ENCODE measurements at places on chromosomes 12 and 14.

DNA sequence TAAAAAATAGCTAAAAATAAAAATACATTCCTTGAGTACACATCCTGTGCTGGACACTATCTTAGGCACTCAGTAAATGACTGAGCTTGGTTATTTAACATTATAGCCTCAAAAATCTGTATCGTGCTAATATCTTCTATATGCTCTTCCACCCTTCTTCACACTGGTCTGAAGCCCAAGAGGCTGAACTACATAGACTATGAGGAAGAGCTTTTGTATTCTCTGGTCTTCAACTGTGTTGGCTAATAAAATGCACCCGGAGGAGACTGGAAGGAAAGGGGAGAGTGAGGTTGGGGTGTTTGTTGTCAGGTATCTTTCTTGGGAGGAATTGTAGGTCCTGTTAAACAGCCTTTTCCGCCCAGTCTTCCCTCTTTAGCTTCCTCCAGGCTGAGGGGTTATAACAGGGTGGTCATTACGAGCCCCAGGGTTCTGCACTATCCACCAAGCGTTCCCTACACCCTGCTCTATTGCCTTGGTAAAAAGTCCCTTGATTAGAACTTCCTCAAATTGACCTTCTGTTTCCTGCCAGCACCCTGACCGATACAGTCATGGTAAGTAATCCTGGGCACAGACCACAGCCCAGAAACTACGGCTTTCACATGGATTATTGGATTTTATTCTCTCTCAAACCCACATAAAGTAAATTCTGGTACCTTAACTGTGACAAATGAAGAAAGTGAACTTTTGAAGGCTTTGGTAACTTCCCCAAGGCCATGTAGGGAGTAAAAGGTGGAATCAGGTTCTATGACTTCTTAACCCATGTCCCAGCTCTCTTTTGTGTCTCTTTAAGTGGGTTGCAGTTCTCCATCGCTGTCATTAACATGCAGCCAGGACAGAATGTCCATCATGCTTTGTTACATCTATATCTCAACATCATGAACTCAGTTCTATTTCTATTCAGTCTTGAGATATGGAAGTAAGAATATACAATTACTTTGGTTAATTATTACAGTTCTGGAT, 71.3 kb downstream of the PTHLH start:
- no peak overlapping the region for H3K27ac ChIP-seq
- no peaks in the 10 kb centered on the region for H3K4me1 ChIP-seq
- no peaks in the 10 kb centered on the region for H3K36me3 ChIP-seq
- H3K27me3 ChIP-seq = no peaks in the 10 kb centered on the region

DNA sequence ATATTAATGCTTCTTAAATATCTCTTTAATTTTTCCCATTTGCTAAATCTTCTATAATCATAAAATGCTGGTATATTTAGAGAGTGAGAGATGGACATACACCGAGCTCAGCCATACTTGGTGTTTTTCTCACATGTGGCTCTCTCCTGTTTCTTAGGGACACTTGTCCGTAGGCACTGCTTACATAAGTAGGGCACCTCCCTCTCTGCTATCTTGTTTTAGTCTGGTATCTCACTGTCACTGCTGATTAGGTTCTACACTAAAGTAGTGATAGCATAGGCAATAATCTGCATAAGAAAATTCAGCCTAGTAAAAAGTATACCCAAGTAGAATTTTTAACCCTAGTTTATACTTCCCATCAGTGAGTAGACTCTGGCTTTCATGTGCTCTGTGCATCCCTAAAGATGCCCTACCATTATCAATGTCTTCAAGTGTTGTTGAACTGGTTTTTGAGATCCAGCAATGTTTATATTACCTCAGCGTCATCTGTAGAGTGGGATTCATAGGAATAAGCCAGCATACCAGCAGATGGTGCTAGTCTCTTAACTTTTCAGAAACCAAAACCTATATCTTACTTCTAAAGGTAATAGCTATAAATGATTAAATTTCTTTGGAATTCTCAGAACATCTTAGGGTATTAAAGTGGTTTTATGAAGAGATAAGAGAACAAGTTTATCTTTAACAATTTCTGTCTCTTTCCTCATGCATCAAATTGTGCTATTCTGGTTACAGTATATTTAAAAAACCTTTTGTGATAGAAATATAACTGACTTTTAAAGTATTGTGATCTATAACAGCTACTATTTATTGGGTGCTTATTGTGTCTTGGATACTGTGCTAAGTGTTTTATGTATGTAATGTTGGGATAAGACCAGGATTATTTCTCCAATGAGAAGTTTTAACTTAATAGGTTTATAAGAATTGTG, 32.9 kb downstream of the ARID2 start:
- no peak overlapping the region for H3K4me3 ChIP-seq
- peaks cover 16% of the 10 kb centered on the region for H3K4me1 ChIP-seq
- no peak for DNase-seq
- H3K27ac ChIP-seq = no peak overlapping the region

DNA sequence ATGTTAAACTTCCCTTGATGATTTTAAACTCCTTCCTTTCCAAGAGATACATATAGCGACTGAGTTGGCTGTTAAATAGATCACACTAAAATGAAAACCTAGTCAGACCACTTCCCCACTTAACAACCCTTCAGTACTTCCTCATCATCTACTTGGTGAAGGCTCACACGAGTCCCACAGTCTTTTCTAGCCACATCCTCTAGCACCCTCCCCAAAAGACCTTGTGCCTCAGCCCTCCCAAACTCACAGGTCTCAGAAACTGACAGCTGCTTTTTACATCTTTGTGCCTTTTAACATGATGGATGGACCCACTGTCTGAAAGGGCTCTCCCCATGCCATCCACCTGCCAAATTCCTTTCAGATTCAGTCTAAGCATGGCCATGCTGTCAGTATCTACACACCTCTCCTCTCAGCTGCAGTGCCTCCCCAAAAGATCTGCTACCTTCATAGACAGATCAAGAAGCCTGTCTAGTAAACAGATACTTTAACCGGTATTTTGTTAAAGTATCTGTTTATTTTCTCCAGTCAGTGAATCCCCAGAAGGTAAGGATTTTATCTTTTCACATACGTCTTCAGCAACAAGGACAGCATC, 65.1 kb upstream of the GPHB5 start:
- H3K27me3 ChIP-seq = no peaks in the 10 kb centered on the region
- H3K27ac ChIP-seq = no peak overlapping the region
- H3K4me3 ChIP-seq = no peak overlapping the region
- no peak for DNase-seq
- H3K4me1 ChIP-seq = no peaks in the 10 kb centered on the region
- peaks cover 8% of the 10 kb centered on the region for H3K36me3 ChIP-seq

GRCh38 chr14:24915958-24916595, 133.9 kb downstream of the STXBP6 start:
- H3K27me3 ChIP-seq = no peaks in the 10 kb centered on the region
- no peak overlapping the region for H3K4me3 ChIP-seq
- H3K27ac ChIP-seq = no peak overlapping the region
- no peaks in the 10 kb centered on the region for H3K4me1 ChIP-seq
- no peak for DNase-seq
- H3K36me3 ChIP-seq = no peaks in the 10 kb centered on the region

Measured in neural progenitor cell (in vitro differentiated cells).